ENCODE measurements at places on chromosomes 1 and 21. TPM values are rescaled to one million over a fixed set of nuclear protein-coding genes. Genes with fewer than 3 reads are reported as not detected.

- H3K36me3 ChIP-seq, result no peaks in the 10 kb centered on the region
- no peak overlapping the region for H3K4me3 ChIP-seq
- H3K4me1 ChIP-seq, result no peaks in the 10 kb centered on the region
- H3K27me3 ChIP-seq, result no peaks in the 10 kb centered on the region
These were observed 108.0 kb downstream of the TNNI3K start for GRCh38 chr1:74343216-74343615.

DNA sequence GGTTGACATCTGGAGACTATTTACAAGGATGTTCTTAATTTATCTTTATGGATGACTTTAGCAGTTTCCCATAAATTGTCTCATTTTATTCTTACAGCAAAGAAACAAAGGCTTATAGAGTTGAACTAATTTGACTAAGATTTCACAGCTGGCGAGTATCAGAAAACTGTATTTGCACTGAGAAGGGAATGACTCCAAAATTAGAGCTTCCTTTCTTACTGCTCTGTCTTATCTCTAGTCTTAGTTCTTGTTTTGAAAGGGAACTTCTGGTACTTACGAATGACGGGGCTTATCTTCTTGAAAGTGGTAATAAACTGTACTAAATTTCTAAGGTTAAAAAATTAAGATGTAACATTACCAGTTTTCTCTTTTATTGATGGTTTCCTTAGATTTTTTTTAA lies 13.6 kb downstream of the CNST start:
- H3K27me3 ChIP-seq, result no peaks in the 10 kb centered on the region
- H3K27ac ChIP-seq, result no peak overlapping the region
- peaks cover 24% of the 10 kb centered on the region for H3K36me3 ChIP-seq

GRCh38 chr1:228120857-228121489 lies 11.9 kb upstream of the MRPL55 start:
- peaks cover 6% of the 10 kb centered on the region for H3K4me1 ChIP-seq
- peak overlapping the region; percentile 71 for H3K27ac ChIP-seq
- H3K36me3 ChIP-seq, result peaks cover 10% of the 10 kb centered on the region
- H3K27me3 ChIP-seq, result peaks cover 5% of the 10 kb centered on the region
- peak overlapping the region; percentile 64 for H3K4me3 ChIP-seq

MTOR gene
- total RNA-seq, result 40.7 TPM

DNA sequence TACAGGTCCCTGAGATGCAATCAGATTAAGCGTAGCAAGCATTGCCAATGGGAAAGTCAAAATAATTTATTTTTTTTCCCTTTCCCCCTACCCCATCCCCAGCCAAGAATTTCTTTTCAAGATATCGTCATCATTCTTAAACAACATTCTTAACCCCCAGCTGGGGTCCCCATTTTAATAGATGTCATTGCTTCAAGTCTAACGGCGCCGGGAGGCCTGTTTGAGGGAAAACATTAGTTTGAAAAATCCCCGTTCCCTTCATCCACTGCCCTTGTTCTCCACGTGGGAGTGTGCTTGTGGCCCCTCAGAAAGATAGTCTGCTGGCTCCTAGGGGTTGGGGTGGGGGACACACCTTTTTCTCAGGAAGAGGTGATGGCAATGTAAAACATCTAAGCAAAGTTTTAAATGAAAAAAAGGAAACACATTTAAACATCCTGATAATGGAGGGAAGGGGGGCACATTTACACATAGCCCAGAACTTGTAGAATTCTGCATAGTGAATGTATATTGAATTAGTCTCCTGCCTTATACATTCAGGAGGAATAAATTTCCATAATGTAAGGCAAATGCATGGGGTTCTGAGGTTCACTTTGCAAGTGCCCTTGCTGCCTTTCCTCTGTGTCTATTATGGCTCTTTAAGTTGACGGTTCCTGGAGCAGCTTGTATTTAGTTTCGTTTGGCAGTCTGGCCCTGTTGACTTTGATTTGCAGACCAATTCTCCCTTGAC lies 6.8 kb downstream of the TRNP1 start:
- no peaks in the 10 kb centered on the region for H3K36me3 ChIP-seq
- no peak for DNase-seq
- peaks cover 37% of the 10 kb centered on the region for H3K27me3 ChIP-seq
- H3K4me1 ChIP-seq, result peaks cover 11% of the 10 kb centered on the region
- H3K4me3 ChIP-seq, result no peak overlapping the region

DNA sequence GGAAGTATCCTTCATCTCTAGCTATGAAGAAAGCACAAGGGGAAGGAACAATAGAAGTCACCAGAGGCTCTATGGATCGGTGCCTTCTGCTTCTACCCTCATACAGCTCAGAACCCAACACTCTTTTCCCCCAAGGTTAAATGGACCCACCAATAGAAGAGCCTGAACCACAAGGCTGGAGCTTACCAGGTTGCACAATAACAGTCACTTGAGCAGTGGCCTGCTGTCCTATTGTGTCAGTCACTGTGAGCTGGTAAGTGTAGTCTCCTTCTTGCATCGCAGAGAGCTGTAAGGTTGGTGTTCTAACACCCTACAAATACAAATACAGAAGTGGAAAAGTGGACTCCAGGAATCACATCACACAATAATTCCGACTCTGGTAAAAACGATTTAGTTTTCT lies 103.0 kb downstream of the KIAA0319L start:
- H3K4me1 ChIP-seq, result peaks cover 7% of the 10 kb centered on the region
- DNase-seq, result no peak
- H3K27ac ChIP-seq, result no peak overlapping the region
- H3K27me3 ChIP-seq, result no peaks in the 10 kb centered on the region
- H3K36me3 ChIP-seq, result peaks cover 3% of the 10 kb centered on the region

GRCh38 chr21:31913182-31913608 lies 40.4 kb downstream of the HUNK start:
- no peak overlapping the region for H3K4me3 ChIP-seq
- H3K27ac ChIP-seq, result no peak overlapping the region
- H3K4me1 ChIP-seq, result no peaks in the 10 kb centered on the region
- H3K36me3 ChIP-seq, result no peaks in the 10 kb centered on the region
- H3K27me3 ChIP-seq, result peaks cover 15% of the 10 kb centered on the region

GRCh38 chr1:48061162-48062136 lies 64.3 kb upstream of the TRABD2B start:
- no peak overlapping the region for H3K4me3 ChIP-seq
- H3K36me3 ChIP-seq, result no peaks in the 10 kb centered on the region
- no peak overlapping the region for H3K27ac ChIP-seq
- DNase-seq, result no peak
- H3K4me1 ChIP-seq, result no peaks in the 10 kb centered on the region

- no peaks in the 10 kb centered on the region for H3K27me3 ChIP-seq
- no peak overlapping the region for H3K27ac ChIP-seq
- peaks cover 10% of the 10 kb centered on the region for H3K36me3 ChIP-seq
- no peak for DNase-seq
- H3K4me3 ChIP-seq, result no peak overlapping the region
These were observed 36.9 kb downstream of the ATP1B1 start for GRCh38 chr1:169143346-169143745.

GRCh38 chr1:32786856-32787255 lies 30.3 kb downstream of the YARS1 start:
- no peak for DNase-seq
- no peaks in the 10 kb centered on the region for H3K27me3 ChIP-seq
- H3K36me3 ChIP-seq, result peaks cover 28% of the 10 kb centered on the region
- no peaks in the 10 kb centered on the region for H3K4me1 ChIP-seq
- no peak overlapping the region for H3K27ac ChIP-seq

- peaks cover 1% of the 10 kb centered on the region for H3K4me1 ChIP-seq
- H3K36me3 ChIP-seq, result no peaks in the 10 kb centered on the region
- H3K4me3 ChIP-seq, result no peak overlapping the region
These were observed 57.2 kb downstream of the EDN2 start for GRCh38 chr1:41427122-41427913.

PLCH2 gene
- 28.2 TPM for total RNA-seq

DNA sequence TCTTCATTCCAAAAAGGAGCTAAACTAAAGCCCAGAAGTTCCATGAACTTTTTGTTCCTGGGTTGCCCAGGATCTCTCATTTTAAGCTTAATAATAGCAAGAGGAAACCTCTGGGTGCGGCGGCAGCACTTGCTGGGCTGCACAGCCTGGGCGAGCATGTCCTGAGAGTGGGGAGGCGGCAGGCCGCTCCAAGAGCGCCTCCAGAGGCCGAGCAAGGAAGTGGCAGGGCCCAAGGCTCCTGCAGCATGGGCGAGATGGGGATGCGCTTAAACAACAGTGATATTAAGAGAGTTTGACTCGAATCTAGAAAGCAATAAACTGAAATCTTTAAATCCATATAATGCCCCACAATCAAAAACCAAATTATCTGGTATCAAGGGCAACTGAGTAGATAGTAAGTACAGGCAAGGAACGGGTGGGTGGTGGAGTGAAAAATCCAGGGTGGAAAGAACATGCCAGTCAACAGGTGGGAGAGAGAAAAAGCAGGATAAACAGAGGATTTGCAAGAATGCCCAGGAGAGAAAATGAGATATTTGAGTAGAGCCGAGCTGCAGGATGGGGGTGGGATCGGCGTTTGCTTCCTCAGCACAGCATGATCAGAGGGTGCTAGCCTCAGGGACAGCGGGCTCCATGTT lies 14.1 kb upstream of the TNR start:
- no peak overlapping the region for H3K27ac ChIP-seq
- H3K27me3 ChIP-seq, result no peaks in the 10 kb centered on the region
- no peak overlapping the region for H3K4me3 ChIP-seq

All from activated naive CD8-positive, alpha-beta T cell treated with anti-CD3 and anti-CD28 coated beads, Interleukin-2, amount 10 ng/mL, durations not matched to agents 7 days and 5 days (primary cell).